ENCODE measurements at places on chromosomes 5 and 9. TPM values are rescaled to one million over a fixed set of nuclear protein-coding genes. Genes with fewer than 3 reads are reported as not detected.

MARCHF3 gene
- 13.7 TPM for total RNA-seq

MBLAC2 gene
- total RNA-seq: 12.9 TPM

IFNA13 gene
- total RNA-seq: not detected

IL4 gene
- not detected for total RNA-seq

TMEM232 gene
- total RNA-seq: 1.9 TPM

GLRX gene
- 19.9 TPM for total RNA-seq

GABRA1 gene
- not detected for total RNA-seq

SLC4A9 gene
- total RNA-seq: not detected

MYOT gene
- not detected for total RNA-seq

TXNDC8 gene
- total RNA-seq: not detected

MAST4 gene
- 19.9 TPM for total RNA-seq

C9orf152 gene
- total RNA-seq: 0.27 TPM

CCL19 gene
- not detected for total RNA-seq

OTP gene
- under 0.01 TPM for total RNA-seq

SLC22A4 gene
- 7.3 TPM for total RNA-seq

BNIP1 gene
- total RNA-seq: 8.6 TPM

EGFLAM gene
- under 0.01 TPM for total RNA-seq

GPR150 gene
- total RNA-seq: 0.54 TPM

PPP3R2 gene
- not detected for total RNA-seq

KCNIP1 gene
- under 0.01 TPM for total RNA-seq

SPINK4 gene
- total RNA-seq: not detected

BAG1 gene
- 34.7 TPM for total RNA-seq

IL9 gene
- total RNA-seq: not detected

CDHR2 gene
- total RNA-seq: under 0.01 TPM

BRD9 gene
- total RNA-seq: 34.2 TPM

ADCY2 gene
- 0.27 TPM for total RNA-seq

POU5F2 gene
- total RNA-seq: 1.6 TPM

MAP1B gene
- total RNA-seq: 0.54 TPM

SUSD3 gene
- total RNA-seq: 28.0 TPM

MTMR12 gene
- 16.2 TPM for total RNA-seq

FAM221B gene
- total RNA-seq: not detected

MGAT1 gene
- total RNA-seq: 130 TPM

SOWAHA gene
- not detected for total RNA-seq

ARHGEF39 gene
- 1.3 TPM for total RNA-seq

MTX3 gene
- total RNA-seq: 3.0 TPM

PCA3 gene
- 0.54 TPM for total RNA-seq

ADAMTS12 gene
- not detected for total RNA-seq

MARCOL gene
- not detected for total RNA-seq

SLC6A3 gene
- not detected for total RNA-seq

HAND1 gene
- not detected for total RNA-seq

ALDH7A1 gene
- 3.5 TPM for total RNA-seq

OR1J4 gene
- total RNA-seq: under 0.01 TPM

FCHO2 gene
- total RNA-seq: 8.9 TPM

GDA gene
- under 0.01 TPM for total RNA-seq

BTNL3 gene
- under 0.01 TPM for total RNA-seq

ALDH1A1 gene
- 85.9 TPM for total RNA-seq

SNCAIP gene
- total RNA-seq: 0.54 TPM

WDR31 gene
- total RNA-seq: 3.2 TPM

RANBP3L gene
- not detected for total RNA-seq

ST6GALNAC6 gene
- total RNA-seq: 47.9 TPM

C9orf153 gene
- 0.81 TPM for total RNA-seq

RNF14 gene
- total RNA-seq: 14.3 TPM

LCN1 gene
- total RNA-seq: not detected

CAMK4 gene
- total RNA-seq: 0.27 TPM

ANKRD20A1 gene
- 0.54 TPM for total RNA-seq

SPATA31D4 gene
- total RNA-seq: not detected

TEK gene
- total RNA-seq: 1.6 TPM

NOXA1 gene
- 4.6 TPM for total RNA-seq

ANKRD55 gene
- under 0.01 TPM for total RNA-seq
